ENCODE measurements at places on chromosomes 4 and X.

- peaks cover 40% of the 10 kb centered on the region for H3K4me1 ChIP-seq
- H3K27ac ChIP-seq: peak overlapping the region; percentile 37
- peak overlapping the region; percentile 41 for H3K4me3 ChIP-seq
- DNase-seq: no peak
Measured at GRCh38 chr4:1851575-1852410, 4.2 kb downstream of the LETM1 start.

DNA sequence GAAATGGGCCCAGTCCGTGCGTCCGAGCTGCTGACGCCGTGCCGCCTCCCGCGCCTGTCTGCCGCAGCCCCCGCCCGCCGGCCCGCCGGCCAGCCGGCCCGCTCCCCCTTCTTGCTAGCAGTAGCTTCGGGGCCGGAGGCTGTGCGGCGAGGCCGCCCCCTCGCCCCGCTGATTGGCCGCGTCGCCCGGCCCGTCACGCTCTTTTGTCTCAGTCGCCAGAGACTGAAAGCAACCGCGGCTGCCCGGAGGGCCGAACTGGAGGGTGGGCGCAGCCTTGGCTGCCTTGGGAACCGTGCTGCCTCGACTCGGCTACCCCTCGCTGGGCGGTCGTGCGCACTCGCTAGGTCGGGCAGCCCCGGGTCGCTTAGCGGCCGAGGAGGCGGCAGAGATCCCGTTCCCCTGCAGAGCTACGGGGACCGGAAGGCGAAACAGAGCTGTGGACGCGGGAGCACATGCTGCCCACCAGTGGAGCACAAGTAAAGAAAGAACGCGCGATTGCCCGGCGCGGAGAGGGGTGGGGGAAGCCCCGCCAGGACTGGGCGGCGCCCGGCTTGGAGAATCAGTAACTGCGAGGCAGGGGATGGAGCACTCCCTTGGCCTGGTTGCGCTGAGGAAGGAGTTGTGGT lies at the start of gene ZCCHC18:
TSS of gene ZCCHC18 (plus strand) at position 198 of the 626 bp plus-strand sequence. CDS start 1,589 bp downstream, outside the sequence.
- H3K27ac ChIP-seq: peak within 1 kb of the TSS; percentile 97
- no peaks in the 10 kb centered on the region for H3K27me3 ChIP-seq
- no peaks in the 10 kb centered on the region for H3K36me3 ChIP-seq
- peak within 1 kb of the TSS; percentile 91 for H3K4me3 ChIP-seq
- DNase-seq: peak; percentile 64
- H3K4me1 ChIP-seq: peaks cover 52% of the 10 kb centered on the region

DNA sequence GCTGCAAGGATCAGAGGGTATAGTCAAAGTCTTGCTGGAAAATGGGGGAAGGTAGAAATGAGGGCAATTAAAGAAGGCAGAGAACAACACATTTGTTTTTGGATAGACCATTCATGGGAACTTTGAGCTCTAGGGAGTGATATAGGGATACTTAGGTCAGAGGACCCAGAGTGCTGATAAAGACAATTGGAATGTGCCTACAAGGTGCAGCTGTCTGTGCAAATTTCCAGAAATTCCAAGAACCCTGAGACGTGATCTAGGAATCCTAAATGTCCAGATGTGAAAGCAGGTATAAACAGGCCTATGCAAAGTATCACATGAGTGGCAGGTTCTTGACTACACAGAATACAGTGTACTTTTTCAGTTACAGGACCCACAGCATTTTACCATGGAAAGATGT lies 24.2 kb downstream of the FNIP2 start:
- no peak for DNase-seq
- no peak overlapping the region for H3K27ac ChIP-seq
- H3K4me1 ChIP-seq: peaks cover 16% of the 10 kb centered on the region
- no peak overlapping the region for H3K4me3 ChIP-seq
- H3K27me3 ChIP-seq: no peaks in the 10 kb centered on the region

GRCh38 chrX:11791090-11791489 lies 33.1 kb downstream of the MSL3 start:
- no peak overlapping the region for H3K27ac ChIP-seq
- no peaks in the 10 kb centered on the region for H3K27me3 ChIP-seq
- H3K36me3 ChIP-seq: no peaks in the 10 kb centered on the region
- no peak for DNase-seq
- no peak overlapping the region for H3K4me3 ChIP-seq

DNA sequence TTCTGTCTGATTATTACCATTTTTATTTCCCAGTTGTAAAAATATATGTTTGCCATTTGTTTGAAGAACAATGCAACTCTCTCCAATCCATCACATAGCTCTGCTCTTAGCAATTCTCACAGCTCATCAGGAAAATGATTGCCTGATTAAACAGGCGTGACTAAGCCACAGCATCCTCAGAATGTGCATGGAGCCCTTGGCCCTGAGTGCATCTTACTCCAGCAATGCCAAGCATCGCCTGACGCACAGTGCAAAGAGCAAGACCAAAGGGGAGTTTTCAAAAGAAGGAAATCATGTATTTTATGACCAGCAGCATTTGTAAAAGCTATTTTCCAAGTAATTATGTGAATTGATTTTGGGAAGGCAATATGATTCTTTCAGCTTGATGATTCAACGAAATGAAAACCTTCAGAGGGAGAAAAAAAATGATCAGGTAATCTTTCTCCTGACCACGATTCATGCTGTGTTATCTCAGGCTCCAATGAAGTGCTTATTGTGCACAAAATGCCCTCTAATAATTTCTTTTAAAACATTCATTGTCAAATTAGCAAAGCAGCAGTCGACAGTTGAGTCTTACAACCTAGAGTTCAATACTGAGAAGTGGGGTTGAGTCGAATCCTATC lies 138.0 kb upstream of the FAM9B start:
- no peak overlapping the region for H3K4me3 ChIP-seq
- no peaks in the 10 kb centered on the region for H3K27me3 ChIP-seq
- no peak for DNase-seq
- no peak overlapping the region for H3K27ac ChIP-seq
- no peaks in the 10 kb centered on the region for H3K36me3 ChIP-seq
- H3K4me1 ChIP-seq: no peaks in the 10 kb centered on the region

DNA sequence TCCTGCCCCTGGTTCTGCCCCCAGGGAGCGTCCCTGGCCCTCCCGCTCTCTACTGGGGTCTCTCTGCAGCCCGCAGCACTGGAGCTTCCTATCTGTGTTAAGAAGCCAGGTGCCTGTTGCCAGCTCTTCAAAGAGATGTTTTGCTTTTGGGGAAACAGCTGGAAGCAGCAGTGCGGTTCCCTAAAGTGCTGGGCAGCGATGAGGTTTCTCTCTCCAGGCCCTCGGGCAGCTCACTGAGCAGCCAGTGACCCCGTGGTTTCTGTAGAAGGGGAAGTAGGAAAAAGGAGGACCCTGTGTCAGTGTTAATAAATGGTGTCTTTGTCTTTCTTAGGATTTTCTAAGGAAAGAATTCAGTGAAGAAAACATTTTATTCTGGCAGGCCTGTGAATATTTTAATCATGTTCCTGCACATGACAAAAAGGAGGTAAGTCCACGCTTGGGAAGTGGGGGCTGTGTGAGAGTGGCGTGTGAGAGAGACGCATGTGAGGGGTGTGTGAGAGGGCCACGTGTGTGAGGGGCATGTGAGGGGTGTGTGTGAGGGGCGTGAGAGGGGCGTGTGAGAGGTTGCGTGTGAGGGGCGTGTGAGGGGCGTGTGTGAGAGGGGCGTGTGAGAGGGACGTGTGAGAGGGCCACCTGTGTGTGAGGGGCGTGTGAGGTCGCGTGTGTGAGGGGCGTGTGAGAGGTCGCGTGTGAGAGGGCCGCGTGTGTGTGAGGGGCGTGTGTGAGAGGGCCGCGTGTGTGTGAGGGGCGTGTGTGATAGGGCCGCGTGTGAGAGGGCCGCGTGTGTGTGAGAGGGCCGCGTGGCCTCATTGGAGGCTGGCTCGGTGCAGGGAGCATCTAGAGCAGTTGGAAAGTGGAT lies 27.1 kb upstream of the HGFAC start:
- H3K4me1 ChIP-seq: no peaks in the 10 kb centered on the region
- no peak for DNase-seq
- no peaks in the 10 kb centered on the region for H3K27me3 ChIP-seq
- H3K27ac ChIP-seq: peak overlapping the region; percentile 73

- H3K4me3 ChIP-seq: no peak overlapping the region
- no peak overlapping the region for H3K27ac ChIP-seq
- H3K4me1 ChIP-seq: no peaks in the 10 kb centered on the region
- no peaks in the 10 kb centered on the region for H3K36me3 ChIP-seq
- DNase-seq: no peak
Measured at GRCh38 chr4:19807505-19807904, 444.2 kb upstream of the SLIT2 start.
